NCI-H1436 treated with DMSO at 0.1 percent for 48 hours (cell line): ENCODE measurements at places on chromosomes 3 and 15.

- DNase-seq: no peak
These were observed 279.1 kb downstream of the FAM43A start for GRCh38 chr3:194964809-194965208.

DNA sequence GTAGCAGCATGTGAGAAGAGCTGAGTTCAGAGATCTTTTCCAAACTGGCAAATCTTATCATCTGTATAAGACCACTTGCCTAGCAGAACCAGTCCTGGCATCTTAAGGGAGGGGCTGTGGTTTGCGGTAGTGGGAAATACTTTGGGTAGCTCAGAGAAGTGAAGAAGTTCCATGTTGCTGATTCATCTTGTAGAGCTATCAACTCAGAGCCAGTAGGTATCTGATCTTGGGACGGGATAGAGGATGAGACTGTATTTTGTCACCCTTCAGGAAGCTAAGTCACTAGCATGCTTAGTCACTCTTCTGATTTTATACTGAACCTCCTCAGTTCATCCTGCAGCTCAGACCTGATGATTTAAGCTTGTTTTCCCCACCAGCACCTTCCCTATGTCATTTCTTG is 211.4 kb downstream of the NR1D2 start:
- no peak for DNase-seq

- peak; percentile 36 for DNase-seq
These were observed 114.5 kb downstream of the MEGF11 start for GRCh38 chr15:66138892-66139590.

DNA sequence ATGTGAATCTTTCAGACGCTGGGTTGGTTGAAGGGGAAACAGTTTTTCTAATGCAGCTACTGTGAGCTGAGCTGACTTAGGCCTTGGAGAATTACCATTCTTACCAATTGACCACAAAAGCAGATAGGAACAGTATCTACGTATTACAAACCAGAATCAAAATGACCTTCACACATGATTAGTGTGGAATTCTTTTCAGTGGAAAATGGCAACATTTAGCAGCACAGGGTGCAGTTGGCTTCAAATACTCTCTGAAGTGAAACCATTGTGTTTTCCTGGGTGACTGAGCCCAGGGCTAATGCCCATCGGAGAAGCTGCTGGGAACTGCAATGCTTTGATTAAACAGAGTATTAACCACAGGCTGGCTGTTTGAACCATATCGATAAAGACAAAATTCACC is 40.2 kb upstream of the GOLGA8J start:
- DNase-seq: no peak

GRCh38 chr3:27354161-27354560 is 15.0 kb downstream of the NEK10 start:
- no peak for DNase-seq

- no peak for DNase-seq
These were observed 33.3 kb downstream of the SLC24A1 start for GRCh38 chr15:65655026-65655425.

DNA sequence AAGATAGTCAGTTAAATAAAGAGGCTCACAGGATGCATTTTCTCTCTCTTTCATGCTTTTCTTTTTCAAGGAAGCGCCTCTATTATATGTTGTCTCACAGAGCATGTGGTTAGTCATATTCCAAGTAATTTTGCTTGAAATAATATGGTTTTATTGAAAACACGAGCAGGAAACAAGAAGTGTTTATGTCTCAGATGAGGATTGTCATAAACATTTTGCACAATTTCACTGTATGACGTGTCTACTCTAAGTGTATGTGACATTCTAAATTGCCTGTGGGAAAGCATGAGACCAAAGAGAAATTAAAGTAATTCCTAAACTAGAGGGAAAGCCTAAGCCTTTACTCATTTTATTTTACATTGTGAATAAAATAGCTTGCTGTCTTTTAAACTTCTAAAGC is 818.6 kb downstream of the EPHA3 start:
- no peak for DNase-seq

DNA sequence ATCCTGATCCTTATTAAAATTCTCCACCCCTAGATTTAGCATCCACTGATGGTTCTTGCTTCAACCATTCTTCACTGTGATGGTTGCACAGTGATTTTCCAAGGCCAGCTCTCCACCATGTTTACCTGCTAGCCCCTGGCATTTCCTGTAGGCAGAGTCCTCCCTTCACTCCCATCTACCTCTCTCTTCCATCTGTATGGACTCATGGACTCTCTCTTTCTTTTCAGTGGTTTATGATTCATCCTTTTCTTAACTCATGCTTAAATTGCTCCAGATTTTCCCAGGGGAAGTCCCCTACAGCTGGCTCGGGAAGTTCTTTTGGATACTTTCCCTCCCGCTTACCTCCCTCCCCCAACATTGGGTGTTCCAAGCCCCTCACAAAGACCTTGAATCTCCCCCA is 18.7 kb downstream of the TGM4 start:
- no peak for DNase-seq

DNA sequence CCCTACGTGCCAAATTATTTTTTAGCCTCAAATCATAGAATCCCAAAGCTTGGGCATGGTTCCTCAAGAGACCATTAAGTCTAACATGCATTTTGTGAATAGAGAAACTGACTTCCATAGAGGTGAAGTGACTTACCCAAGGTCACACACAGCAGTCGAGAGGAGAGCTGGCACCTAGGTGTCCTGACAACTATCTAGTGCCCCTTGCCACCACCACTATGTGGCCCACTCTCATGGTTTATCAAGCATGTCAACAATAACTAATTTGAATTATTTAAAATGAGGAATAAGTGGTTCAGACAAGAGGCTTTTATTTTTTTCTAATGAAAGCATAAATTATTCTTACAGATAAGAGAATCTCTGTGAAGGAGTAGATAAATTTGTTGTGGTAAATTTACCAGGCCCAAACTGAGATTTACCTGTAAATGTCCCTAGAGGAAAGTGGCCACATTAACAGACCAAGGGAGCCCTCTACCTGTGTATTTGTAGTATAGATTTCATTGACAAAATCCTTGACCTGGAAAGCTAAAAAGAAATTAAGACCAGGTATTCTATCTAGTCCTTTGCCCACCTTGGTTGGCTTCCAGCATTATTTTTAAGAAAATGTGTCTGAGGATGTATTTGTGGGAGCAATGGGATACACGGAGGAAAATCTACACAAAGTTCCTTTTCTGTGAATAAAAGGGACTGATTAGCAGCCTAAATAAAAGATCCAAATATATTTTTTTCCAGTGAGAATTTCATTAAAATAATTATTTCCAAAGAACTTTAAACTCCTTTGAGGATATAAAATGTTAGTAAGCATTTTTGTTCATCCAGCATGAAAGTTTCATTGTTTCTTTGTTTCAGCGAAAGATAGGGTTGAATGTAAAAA is 49.1 kb downstream of the IQCH start:
- DNase-seq: no peak

DNA sequence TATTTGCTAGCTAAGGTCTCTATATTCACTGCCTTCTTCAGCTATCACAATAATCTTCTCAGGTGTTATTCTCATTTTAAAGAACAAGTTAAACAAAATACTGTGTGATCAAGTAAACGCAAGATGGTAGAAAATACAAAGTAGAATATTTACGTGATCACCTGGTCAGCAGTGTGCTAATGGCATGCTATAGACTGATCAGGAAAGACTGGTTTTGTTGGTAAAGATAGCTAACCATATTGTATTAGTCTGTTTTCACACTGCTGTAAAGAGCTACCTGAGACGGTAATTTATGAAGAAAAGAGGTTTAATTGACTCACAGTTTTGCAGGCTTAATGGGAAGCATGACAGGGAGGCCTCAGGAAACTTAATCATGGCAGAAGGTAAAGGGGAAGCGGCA is 50.4 kb downstream of the ZBTB38 start:
- DNase-seq: no peak

DNA sequence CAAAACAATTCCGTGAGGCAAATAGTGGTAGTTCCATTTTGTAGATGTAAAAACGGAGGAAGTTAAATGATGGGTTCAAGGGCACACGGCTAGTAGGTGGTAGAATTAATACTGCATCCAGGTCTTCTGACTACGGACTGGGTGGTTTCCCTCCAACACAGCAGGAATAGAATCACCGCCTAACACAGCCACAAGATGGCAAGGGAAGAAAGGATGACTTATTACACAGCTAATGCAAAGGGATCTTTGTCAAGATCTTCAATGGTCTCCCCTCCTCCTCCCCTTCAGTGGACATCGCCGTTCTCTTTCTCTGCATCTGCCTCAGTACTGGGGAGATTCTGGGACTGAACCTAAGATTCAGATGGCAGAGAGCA is 524 bp upstream of the TOPBP1 start:
- no peak for DNase-seq

DNA sequence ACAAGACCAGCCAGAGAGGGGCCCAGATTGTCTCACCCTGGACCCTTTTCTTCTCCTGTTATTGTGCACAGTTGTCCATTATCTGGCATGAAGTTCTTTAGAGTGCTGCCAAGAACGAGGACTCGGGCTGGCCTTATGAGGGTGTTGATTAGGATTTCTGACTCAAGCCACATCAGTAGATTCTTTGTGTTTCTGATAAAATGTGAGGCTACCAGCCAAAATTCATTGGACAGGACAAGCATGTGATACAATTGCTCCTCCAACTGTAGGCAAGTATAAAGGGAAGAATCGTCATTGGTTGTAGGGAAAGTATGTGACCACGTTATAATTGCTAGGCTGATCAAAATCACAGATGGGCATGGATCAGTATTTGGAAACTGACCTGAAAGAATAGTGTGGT is 99.2 kb upstream of the TMC3 start:
- no peak for DNase-seq
